Suppressor macrophage treated with lipopolysaccharide for 4 hours (primary cell): ENCODE measurements at places on chromosomes 2 and 18.

- no peak for DNase-seq
Measured at GRCh38 chr2:237876061-237876526, 16.7 kb downstream of the RAMP1 start.

- peak; percentile 14 for DNase-seq
Measured at GRCh38 chr18:7329016-7329415, 98.1 kb downstream of the LRRC30 start.

DNA sequence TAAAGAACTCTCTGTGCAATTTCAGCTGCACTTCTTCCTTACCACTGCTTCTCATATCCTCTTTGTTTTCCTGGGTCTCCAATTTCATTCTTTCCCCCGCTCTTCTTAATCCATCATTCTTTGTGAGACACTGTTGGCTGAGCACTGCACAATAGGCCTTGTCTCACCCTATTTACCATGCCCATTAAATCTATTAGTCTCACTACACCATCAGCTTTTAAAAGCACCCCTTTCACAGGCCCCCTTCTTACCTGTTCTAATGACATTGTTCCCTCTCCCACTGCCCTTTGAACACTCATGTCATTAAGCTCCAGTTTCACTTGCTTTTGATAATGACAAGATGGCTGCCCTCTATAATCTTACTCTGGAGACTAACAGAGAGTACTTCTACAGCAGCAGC, 404.1 kb upstream of the ACVR2A start:
- no peak for DNase-seq

DNA sequence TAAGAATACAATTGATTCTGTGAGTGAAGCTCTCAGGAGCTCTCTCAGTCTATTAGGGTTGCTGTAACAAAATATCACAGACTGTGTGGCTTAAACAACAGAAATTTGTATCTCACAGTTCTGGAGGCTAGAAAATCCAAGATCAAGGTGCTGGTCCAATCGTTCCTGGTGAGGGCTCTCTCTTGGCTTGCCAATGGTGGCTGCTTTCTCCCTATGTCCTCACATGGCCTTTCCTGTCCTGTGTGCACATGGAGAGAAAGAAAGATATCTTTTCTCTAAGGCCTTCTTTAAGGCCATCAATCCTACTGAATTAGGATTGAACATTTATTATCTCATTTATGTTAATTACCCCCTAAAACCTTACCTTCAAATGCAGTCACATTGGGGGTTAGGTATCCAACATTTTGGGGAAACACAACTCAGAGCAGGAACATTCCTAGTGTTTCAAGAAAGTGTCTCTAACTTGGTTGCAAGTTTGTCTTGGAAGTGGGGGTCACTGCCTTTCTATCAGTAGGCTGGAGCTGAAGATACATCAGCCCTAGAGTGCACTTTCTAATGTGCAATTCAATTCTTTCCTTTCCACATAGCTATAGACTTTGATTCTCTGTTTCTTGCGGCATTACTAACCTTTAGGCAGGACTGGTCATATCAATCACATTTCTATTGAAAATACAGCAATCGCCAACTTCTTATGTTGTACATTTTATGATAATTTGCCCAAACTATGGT, 24.8 kb downstream of the TFPI start:
- no peak for DNase-seq

- DNase-seq = no peak
Measured at GRCh38 chr18:58606236-58606635, 22.7 kb downstream of the ALPK2 start.
